Stimulated activated CD4-positive, alpha-beta T cell treated with anti-CD3 and anti-CD28 coated beads, Interleukin-2, amount 100 ng/mL, for 48 hours (primary cell): ENCODE measurements at places on chromosomes 11 and 22.
A peak's percentile ranks its signal among the peaks of the same experiment; 100 is the strongest.

- DNase-seq, result no peak
These were observed 14.7 kb upstream of the SULT4A1 start for GRCh38 chr22:43876866-43877509.

DNA sequence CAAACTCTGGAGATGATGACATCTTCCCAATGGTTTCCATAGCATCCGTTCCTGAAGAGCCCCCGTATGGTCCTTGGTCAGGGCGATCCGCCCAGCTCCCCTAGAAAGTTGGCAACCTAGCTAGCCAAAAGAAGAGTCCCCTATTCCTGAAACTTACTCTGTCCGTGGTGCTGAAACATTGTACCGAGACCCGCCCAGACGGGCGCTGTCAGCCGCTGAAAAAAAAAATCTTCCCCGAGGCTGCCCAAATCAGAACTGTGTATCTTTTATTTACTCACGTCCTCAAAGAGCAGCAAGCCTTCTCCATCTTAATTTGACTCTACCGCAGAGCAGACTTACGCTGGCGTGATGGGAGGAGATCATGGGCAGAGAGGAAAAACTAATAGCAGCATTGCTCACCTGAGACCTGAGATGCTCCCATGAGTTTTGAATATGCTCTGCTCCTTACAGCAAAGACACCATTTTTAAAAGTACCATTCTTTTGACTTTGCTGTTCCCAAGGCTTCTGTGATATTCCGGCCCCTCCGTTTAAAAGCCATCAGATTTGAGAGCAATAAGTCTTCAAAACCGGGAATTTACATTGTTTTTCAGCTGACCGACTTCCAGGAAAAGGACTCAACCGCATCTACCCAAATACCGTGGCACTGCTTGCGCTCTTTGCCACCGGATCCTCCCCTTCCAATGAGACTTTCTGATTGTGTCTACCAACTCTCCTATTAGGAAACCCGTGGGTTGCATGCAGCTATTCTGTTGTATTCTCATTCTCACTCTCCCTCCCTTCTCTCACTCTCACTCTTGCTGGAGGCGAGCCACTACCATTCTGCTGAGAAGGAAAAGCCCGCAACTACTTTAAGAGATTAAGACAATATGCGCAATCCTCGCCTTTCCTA lies at the start of gene SLC17A6:
Gene SLC17A6, plus strand, starts transcription at position 786 of the 890 bp plus-strand sequence. CDS start 153 bp downstream, outside the sequence.
- DNase-seq, result no peak

- no peak for DNase-seq
These were observed 27.0 kb upstream of the YWHAH start for GRCh38 chr22:31917227-31917921.

GRCh38 chr11:44592125-44592940 lies 26.9 kb downstream of the CD82 start:
- no peak for DNase-seq

GRCh38 chr11:46597155-46597554 lies 3.3 kb upstream of the AMBRA1 start:
- no peak for DNase-seq

DNA sequence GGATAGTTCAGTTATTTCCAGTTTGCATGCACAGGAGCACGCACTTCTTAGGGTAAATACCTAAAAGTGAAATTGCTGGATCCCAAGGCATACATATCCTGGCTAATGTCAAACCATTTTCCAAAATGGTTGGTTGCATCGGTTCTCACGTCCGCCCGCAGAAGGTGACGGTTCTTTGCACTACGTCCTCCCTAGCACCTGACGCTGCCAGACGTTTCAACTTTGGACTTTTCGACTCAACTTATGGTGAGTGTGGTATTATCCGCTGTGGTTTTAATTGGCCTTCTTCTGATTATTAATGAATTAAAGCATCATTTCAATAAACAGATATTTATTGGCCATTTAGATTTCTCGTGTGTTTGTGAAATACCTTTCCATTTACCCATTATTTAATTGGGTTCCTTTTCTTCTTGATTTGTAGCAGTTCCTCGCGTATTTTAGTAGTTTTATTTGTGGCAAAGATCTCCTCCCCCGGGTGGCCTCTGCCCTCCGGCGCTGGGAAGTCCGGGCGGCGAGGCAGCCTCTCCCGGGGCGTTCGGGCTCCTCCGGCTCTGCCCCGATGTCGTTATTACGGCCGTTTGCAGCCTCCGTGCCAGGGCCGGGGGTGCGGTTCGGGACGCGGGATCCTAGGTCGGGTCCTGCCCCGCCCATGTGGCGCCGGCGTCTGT lies at the start of gene JHY:
Gene JHY, plus strand, starts transcription at position 571 of the 668 bp plus-strand sequence. CDS start 3,091 bp downstream, outside the sequence.
- peak; percentile 30 for DNase-seq
